Left cardiac atrium (tissue), 4 donors: ENCODE measurements at places on chromosomes 1 and 21. TPM values are rescaled to one million over a fixed set of nuclear protein-coding genes. Genes with fewer than 3 reads are reported as not detected.

DNA sequence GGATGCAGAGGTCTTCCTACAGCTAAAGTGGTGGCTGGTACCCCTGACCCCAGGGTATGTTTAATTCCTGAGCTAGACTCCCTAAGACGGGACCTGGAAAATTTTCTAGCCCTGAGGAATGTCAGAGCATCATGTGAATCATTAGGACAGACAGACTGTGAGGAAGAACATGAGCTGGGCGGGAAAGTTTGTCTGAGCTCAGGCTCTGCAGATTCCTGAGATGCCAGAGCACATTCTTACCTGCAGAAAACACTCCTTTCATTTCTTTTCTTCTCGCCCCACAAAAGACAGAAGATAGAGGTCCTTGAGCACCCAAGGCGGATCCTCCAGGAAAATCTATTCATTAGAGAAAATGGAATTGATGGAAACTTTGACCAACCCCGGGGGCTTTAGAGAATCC, 6.5 kb downstream of the CAPN2 start:
- DNase-seq = no peak

DNA sequence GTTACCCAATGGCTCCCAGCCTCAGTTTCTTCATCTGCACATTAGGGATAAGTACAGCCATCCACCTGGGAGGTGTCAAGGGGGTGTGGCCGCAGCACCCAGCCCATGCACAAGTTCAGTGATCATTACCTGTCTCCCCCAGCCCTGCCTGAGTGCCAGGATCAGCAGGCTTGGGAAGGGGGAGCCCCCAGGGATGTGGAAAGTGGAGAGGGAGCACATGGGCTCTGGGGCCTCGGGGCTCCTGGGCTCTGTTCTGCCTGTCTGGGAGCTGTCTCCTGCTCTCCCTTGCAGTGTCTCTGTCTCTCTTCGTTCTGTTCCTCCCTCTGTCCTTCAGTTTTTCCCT, 10.8 kb upstream of the PADI1 start:
- DNase-seq = no peak

DNA sequence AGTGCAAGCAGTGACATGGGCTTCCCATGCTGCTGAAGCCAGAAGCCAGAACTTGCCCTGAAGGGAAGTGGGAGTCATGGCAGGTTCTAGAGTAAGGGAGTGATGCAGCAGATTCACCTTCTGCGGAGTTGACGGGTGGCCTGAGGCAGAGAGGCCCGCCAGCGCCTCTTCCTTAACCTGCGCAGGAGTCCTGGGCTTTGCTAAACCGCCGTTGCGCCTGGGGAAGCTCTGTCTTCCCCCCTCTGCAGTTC, 67.3 kb downstream of the OBSCN start:
- DNase-seq = no peak

DNA sequence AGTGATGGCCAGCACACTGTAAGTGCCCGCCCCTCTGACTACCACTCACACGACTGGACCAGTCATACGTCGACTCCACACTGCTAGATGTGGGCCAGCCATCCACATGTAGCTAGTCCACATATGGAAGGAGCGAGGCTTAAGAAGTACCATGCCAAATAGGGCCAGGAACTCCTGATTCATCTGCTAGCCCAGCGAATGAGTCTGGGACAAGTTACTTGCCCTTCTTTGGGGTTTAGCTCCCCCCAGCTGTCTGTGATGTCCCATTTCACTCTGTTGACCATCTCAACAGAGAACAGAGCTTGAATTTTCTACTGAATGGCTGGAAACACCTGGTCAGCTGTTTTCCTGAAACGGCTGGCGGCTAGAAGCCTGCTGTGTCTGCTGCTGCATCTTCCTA, 5.8 kb downstream of the CSRP1 start:
- DNase-seq = no peak

DNA sequence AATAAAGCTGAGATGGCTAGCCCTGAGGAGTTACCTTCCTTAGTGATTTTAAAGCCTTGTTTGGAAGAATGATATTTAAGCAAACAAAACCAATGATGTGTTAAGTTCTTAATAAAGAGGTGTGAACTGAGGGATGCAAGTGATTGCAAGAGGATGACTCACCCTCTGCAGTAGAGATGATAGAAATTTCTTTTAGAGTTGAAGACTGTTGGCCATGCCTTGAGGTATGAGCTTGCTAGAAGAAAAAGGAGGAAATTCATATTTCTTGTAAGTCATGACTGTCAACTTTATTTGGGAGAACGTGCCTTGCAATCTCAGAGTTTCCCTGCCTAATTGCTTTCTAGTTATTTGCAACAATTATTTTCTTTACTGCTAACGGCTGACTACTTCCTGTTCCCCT, 94.7 kb downstream of the PLA2G4A start:
- no peak for DNase-seq

DNA sequence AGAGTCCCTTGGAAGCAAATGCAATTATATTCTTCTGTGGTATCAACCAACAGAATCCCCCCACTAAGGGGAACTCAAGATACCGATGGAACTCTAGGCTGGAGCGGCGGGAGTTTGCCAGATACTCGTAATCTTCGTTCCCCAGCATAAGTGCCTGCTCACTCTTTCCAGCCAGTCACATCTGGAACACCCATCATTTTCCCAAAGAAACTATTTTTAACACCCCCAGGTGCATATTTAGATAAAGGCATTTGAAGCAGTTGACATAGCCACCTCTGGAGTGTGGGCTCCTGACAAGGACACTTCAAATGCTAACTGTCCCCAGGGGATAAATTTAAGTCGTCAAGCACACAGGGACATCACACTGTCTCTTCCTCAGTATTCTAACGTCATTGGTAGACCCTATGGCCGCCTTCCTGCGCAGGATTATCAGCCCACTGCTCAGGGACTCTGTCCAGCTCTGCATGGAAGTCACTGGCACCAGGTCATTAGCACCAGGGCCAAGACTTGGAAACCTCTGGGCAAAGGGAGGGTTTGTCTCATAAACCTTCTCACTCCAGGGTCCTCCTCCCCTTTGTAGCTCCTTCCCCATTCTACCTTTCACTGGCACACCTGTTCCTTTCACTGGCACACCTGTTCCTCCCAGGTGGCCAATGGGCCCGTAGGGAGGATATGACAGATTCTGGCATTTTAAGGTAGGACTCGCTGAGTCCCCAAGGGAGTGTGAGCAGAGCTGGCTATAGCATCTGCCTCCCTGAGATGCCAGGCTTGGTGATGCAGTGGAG, 48.8 kb downstream of the H3-3A start:
- no peak for DNase-seq

DNA sequence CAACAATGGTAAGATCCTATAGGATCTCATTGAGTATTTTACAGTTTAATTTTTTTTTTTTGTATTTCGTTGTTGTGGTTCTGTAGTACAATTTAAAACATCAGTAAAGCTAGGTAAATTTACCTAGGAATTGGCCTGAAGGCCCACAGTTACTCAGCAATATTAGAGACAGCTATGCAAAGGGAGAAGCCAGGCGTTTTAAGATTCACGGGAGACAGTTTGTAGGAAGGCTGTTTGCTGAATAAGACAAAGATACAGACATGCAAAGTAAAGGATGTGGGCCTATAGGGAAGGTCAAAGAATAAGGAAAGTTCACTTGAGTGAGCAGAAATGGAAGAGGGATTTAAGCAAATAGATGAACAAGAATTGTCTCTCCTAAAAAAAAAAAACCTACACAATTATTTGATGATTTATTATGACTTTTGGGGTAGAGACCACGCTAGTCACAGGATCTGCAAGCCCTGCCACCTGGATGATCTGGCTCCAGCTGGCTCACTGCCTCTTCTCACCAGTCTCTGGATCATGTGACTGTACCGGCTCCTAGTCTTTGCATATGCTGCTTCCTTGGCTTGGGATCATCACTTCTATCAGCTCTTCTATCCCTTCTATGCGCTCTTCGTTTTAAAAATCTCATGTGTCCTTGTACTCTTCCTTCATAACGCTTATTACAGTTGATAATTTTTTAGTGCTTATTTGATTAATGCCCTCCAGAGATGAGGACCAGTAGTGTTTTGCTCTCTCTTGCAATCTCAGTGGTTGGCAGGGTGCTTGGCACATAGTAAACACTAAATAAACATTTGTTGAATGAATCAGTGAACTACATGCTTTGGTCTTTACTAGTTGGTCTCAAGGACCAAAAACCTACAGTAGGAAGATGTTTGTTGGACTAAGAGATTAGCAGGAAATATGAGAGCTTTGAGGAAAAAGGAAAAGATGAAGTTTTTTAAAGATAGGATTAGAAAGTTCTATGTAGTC, 14.1 kb downstream of the DYRK1A start:
- no peak for DNase-seq

GRCh38 chr1:237583270-237583669, 307.5 kb downstream of the ZP4 start:
- no peak for DNase-seq

RIPPLY3 gene
- total RNA-seq = not detected

GRCh38 chr1:94527447-94528031, 14.0 kb downstream of the F3 start:
- DNase-seq = no peak

GRCh38 chr1:83762416-83762815, 236.5 kb downstream of the TTLL7 start:
- DNase-seq = no peak

GRCh38 chr1:151391079-151391563, 8.3 kb upstream of the PSMB4 start:
- DNase-seq = no peak

DNA sequence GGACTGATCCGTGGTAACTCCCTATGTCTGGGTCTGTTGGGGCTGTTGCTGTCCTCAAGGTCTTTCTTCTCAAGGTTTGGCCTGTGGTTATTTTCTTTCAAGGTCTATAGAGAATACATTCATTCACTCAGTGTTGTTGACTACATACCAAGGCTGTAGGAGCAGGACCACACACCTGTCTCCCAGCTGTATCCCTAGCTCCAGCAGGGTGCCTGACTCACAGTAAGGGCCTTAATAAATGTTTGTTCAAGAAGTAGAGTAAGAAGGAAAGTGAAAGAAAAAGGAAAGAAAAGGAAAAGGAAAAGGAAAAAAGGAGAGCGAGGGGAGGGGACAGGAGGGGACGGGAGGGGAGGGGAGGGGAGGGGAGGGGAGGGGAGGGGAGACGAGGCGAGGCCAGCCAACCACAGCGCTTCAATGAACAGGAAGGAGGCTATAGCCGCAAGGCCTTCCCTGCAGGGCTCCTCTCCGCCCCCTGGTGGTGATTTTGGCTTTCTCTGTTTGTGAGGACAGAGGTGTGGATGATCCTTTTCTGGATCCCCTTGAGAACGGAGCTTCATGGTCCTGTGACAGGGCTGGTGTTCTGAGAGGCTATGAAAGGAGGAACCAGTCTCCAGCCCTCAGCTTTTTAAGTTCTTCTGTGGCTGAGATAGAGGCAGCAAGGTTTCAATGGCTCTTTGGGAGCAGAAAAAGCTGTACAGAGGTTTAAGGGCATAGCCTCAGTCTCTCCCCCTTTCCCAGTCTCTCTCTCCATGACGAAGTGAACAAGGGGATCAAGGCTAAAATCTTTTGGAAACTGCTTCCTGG, 30.6 kb upstream of the LCE5A start:
- peak; percentile 35 for DNase-seq

GRCh38 chr1:119007339-119007669, 19.2 kb upstream of the TBX15 start:
- DNase-seq = no peak

FNDC10 gene
- total RNA-seq = 1.3 TPM

GRCh38 chr1:227849251-227849650, 33.8 kb downstream of the PRSS38 start:
- DNase-seq = no peak

- no peak for DNase-seq
These were observed 65.7 kb upstream of the NEK2 start for GRCh38 chr1:211741116-211741515.

- no peak for DNase-seq
These were observed 193.9 kb upstream of the HMCN1 start for GRCh38 chr1:185540295-185540694.

DNA sequence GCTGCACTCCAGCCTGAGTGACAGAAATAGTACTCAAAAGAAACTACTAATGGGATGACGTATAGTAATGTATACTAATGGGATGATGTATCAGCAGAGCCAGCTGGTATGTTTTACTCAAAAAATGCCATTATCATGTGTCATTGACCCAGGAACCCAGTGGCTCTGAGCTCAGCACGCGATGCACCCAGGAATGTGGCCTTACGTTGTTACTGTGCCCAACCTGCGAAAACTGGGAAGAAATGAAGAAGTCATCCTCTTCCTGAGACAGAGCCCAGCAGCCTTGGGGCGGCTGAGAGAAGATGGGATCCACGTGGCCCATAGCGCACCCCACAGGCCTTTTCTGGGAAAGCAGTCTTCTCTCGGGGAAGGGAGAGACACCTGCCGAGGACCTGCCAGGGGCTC, 8.8 kb downstream of the UBE2J2 start:
- DNase-seq = no peak

DNA sequence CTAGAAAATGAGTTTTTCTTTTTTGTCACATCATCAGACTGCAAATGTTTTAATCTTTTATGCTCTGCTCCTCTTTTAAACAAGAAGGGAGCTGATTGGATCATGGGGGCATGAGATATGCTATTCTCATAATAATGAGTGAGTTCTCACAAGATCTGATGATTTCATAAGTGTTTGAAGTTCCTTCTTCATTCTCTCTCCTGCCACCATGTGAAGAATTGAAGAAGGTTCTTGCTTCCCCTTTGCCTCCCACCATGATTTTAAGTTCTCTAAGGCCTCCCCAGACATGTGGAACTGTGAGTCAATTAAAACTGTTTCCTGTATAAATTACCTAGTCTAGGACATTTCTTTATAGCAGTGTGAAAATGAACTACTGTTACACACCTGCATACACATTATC, 218.2 kb downstream of the NRIP1 start:
- no peak for DNase-seq

DNA sequence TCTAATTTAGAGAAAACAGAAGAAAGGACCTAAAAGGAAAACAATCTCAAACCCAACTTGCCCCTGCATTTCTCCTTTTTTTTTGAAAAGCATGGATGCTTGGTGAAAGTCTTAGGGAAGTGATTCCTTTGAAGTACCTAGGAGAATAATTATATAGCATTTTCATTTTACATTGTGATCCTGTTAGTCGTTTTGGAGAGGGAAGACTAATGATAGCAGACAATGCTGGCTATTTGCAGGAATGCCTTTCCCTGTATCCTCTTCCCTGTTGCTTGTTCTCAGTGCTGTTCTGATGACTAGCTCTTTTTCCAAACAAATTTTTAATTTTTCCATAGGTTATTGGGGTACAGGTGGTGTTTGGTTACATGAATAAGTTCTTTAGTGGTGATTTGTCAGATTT, 53.9 kb downstream of the LAMC1 start:
- DNase-seq = no peak

NBPF3 gene
- total RNA-seq = 6.5 TPM

GRCh38 chr21:38148046-38148445, 108.7 kb upstream of the KCNJ15 start:
- DNase-seq = no peak

DNA sequence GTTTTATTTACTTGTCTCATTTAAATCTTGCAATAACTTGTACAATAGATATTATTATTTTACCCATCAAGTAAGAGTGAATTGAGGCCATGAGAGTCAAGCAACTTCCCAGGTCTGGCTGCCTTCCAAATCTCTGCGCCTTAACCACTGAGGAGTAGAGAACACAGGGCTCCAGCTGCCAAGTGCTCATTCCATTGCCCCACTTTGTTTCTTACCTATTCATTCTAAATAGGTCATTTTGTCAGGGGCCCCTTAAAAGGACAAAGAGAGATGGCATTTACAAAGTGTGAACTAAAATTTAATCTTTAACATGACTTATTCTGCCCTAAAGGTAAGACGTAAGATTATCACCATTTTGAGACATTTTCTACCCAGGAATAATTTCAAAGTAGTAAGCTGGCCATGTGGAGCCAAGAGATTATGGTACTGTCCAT, 3.5 kb downstream of the PPP1R15B start:
- peak; percentile 83 for DNase-seq
